ENCODE measurements at places on chromosomes 3 and 15. TPM values are rescaled to one million over a fixed set of nuclear protein-coding genes. Genes with fewer than 3 reads are reported as not detected.

DNA sequence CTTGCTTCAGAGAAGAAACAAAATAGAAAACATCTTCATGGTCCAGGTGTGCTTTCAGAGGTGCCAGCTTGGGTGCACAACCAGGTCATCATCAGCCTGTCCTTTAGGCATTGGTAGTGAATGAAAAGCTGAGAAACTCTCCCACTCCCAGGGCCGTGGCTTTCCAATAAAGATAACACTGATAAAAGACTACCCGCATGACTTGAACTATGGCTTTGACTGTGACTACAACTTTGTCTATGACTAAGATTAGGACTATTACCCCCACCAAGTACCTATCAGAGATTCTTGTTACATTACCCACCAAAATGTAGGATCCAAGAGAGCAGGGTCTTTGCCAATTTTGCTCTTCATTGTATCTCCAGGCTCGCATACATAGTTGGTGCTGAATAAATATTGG is 115.2 kb downstream of the EDEM1 start:
- no peak overlapping the region for H3K4me3 ChIP-seq
- H3K36me3 ChIP-seq = no peaks in the 10 kb centered on the region
- H3K27me3 ChIP-seq = peaks cover 4% of the 10 kb centered on the region
- no peak for DNase-seq

RHCG gene
- not detected for total RNA-seq

DNA sequence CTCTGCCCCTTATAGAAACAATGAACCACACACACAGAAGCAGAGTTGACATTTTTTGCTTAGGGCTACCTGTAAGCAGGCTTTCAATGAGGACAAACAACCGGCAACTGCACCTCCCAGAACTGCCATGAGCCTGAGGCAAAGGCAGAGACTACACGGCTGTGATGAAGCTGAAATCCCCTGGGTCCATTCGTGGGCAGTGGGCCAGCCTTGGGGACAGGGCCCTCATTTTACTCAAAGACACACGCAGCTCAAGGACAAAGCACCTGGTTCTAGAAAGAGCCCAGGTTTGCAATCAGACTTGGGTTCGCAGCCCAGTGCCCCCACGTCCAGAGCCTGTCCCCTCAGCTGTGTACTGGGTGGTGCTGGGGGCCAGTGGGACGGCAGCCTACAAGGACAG is 17.9 kb downstream of the FAM174B start:
- H3K4me3 ChIP-seq = no peak overlapping the region
- H3K27me3 ChIP-seq = no peaks in the 10 kb centered on the region
- H3K27ac ChIP-seq = no peak overlapping the region
- peaks cover 12% of the 10 kb centered on the region for H3K36me3 ChIP-seq
- H3K4me1 ChIP-seq = peaks cover 10% of the 10 kb centered on the region
- DNase-seq = no peak

DNA sequence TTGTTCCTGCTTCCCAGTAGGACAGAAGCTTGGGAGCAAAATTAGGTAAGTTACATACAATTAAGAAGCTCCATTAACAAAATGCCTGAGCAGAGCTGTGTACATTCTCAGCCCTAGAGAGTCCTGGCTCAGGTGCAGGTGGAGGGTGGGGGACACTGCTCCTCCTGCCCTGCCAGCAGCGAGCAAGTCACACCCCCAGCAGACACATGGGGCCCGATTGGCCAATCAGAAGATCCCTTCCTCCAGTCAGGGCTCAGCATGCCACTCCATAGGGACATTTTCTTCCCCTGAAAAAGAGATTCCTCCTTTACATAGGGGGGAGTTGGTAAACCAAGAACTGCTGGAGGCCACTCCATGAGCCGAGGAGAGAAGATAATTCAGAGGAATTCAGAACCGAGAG is 62.1 kb downstream of the PLXNA1 start:
- H3K4me3 ChIP-seq = no peak overlapping the region
- H3K4me1 ChIP-seq = no peaks in the 10 kb centered on the region
- no peaks in the 10 kb centered on the region for H3K36me3 ChIP-seq
- no peak for DNase-seq
- H3K27ac ChIP-seq = no peak overlapping the region

DNA sequence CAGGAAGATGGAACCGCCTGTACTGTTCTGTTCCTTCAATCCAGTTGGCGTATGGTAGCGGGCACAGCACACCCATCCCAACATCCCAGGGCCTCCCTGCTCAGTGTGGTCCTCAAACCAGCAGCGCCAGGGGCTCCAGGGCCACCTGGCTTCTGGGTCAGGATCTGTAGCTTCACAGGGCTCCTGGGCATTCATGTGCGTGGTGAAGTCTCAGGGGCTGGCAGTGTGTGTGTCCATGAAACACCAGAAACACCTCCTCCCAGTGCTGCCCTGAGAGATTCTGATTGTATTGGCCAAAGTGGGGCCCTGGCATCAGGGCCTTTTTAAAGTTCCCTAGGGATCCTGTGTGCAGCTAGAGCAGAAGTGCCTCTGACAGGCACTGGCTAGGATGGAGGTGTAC is 42.1 kb downstream of the ABTB1 start:
- H3K27me3 ChIP-seq = peaks cover 3% of the 10 kb centered on the region
- H3K27ac ChIP-seq = no peak overlapping the region
- H3K4me1 ChIP-seq = no peaks in the 10 kb centered on the region
- DNase-seq = no peak
- no peak overlapping the region for H3K4me3 ChIP-seq

Measured in activated naive CD8-positive, alpha-beta T cell treated with anti-CD3 and anti-CD28 coated beads for 36 hours (primary cell).